DMS153 (cell line): ENCODE measurements at places on chromosomes 6 and 20.

DNA sequence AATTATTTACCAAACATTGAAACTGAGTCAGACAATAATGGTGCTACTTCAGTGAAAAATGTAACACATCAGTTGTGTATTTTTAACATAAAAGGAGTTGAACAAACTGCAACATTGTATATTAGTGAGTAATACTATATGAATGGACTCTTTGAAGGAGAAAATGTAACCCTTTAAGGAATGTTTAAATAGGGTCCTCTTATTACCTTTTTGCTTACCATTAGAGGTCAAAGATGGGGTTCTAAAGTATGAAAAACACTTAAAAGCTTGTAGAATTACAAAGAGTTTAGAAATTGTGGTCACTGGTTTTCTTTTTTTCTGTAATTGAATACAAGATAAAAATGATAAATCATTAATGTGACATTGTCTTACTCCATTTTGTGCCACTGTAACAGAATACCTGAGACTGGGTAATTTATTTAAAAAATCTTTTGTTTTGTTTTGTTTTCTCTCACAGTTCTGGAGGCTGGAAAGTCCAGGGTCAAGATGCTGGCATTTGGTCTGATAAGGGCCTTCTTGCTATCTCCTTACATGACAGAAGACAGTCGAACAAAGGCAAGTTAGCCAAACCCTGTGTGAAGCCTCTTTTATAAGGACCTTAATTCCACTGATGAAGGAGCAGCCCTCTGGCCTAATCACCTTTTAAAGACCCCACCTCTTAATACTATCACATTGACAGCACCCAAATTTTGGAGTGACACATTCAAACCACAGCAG is 43.2 kb downstream of the SESN1 start:
- no peak for DNase-seq

DNA sequence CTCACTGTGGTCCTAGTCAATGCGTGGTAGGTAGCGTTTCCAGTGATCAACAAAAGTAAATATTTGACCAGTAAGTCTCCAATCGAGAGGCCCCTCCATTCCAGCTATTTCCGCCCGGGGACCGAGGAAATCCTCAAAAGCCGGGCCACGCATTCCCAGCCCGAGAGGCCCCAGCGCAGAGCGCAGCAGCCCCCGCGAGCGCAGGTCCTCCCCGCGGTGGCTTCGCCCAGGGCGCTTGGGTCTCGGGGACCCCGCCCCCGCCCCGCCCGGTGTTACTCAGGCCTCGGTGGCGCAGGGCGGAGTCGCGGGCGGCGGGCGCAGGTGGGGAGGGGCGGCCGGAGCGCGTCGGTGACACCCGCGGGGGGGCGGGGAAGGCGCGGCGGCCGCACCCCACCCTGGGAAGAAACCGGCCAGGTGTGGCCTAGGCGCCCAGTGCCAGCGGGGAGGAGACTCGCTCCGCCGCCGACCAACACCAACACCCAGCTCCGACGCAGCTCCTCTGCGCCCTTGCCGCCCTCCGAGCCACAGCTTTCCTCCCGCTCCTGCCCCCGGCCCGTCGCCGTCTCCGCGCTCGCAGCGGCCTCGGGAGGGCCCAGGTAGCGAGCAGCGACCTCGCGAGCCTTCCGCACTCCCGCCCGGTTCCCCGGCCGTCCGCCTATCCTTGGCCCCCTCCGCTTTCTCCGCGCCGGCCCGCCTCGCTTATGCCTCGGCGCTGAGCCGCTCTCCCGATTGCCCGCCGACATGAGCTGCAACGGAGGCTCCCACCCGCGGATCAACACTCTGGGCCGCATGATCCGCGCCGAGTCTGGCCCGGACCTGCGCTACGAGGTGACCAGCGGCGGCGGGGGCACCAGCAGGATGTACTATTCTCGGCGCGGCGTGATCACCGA is at the start of gene DSP:
DSP (plus strand) TSS at position 497 of the 890 bp plus-strand sequence; CDS start at position 742, 245 bp downstream.
- DNase-seq = peak; percentile 52

GRCh38 chr6:107594736-107595135 is 104.8 kb downstream of the SOBP start:
- no peak for DNase-seq

DNA sequence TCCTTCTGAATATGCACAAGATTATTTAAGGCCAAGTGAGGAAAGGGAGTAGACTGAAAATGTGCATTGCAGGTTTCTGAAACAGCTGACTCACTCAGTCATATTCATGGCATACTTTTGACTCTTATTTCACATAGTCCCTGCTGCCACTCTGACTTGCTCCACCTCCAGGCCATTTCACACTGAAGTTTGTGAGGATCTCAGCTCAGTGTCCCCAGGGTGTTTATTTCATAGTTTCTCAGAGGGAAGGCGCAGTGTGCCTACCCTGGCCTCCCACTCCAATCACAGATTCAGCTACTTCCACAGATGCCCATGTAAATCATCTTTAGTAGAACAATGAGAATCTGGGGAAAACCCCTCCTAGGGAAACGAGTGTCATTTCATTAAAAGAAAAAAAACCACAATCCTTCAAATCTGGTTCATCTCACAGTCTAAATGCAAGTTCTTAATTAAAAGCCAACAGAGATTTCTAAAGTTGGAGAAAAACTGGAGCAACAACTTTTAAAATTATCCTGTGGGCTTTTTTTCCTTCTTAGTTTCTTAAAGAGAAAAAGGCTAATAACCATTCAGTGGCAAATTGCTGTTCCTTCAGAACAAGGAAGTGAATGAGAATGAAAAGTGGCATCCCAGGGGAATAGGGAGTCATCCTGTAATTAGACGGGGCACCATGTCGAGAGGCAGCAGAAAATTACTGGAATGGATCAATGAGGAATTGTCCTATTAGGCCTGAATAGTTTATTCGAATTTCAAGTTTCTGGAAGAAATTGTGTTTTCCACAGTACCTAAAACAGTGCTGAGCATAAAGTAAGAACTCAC is 133.6 kb downstream of the TFAP2B start:
- peak; percentile 65 for DNase-seq

GRCh38 chr20:16392346-16392745 is 180.9 kb downstream of the KIF16B start:
- no peak for DNase-seq

DNA sequence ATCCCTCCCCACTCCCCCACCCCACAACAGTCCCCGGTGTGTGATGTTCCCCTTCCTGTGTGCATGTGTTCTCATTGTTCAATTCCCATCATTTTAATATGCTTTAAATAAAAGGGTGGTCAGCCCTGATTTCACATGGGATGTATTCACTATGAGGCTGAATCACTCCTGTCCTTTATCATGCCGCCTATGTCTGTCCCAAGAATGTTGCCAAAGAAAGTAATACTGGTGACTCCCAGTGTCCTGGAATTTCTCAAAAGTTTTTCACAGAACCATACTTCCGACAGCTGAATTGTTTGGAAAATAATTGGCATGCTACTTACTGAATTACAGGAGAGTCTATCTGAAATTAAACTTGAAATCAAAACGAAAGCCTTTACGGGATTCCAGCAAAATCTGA is 217.7 kb downstream of the HAO1 start:
- no peak for DNase-seq

DNA sequence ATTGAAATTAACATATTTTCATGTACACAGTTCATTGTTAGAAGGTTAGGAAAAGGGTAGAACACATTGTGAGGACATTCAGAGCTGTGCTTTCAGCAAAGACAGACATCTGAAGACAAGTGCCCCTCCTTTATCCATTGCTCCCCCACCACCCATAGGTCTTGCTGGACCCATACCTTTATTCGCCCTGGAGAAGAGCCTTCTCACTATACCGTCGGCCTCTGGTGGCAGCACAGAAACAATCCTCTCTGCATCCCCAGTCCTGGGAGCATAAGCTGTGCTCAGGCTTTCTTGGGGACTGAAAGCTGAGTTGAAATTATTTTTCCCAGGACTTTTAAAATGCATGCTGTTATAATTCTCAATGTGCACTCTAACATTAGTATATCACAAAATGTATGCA is 372.3 kb downstream of the EPHA7 start:
- no peak for DNase-seq

DNA sequence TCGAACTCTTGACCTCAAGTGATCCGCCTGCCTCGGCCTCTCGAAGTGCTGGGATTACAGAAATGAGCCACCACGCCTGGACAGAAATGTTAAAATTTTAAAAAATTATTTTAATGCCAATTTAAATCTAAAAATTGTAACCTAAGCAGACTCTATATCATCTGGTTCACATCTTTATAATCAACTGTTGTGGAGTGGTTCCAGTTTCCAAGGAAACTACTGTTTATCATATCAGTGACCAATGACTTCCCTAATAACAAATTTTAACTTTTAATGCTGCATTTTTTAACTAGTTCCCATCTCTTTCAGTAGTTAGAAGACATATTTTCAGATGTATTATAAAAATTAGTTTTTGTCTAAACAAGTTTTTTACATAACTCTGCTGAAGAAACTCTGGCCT is 5.2 kb upstream of the BTN3A2 start:
- DNase-seq = no peak

DNA sequence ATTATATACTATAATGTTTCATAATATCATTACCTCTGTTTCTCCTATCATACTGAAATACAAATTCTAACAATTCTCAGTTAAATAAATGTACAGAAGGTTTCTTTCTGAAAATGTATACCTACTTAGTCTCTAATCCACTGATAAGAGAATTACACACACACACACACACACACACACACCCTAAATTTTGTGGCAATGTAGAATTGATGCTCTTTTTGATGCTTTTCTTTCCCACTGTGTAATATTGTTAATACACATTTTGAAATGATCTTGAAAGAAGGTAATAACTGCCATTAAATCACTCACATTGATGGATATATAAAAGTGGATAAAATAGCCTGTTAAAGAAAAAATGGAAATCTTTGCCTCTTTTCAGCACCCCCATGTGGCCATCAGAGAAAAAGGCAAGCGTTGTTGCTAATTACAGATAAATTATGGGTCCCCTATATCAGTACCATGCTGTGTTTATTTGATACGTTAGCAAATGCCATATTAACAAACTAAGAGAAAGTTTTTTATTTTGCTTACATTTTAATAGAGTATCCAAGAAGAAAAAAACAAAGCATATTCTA is 76.6 kb upstream of the VGLL2 start:
- DNase-seq = no peak

GRCh38 chr6:6600875-6601274 is 12.4 kb downstream of the LY86 start:
- no peak for DNase-seq

DNA sequence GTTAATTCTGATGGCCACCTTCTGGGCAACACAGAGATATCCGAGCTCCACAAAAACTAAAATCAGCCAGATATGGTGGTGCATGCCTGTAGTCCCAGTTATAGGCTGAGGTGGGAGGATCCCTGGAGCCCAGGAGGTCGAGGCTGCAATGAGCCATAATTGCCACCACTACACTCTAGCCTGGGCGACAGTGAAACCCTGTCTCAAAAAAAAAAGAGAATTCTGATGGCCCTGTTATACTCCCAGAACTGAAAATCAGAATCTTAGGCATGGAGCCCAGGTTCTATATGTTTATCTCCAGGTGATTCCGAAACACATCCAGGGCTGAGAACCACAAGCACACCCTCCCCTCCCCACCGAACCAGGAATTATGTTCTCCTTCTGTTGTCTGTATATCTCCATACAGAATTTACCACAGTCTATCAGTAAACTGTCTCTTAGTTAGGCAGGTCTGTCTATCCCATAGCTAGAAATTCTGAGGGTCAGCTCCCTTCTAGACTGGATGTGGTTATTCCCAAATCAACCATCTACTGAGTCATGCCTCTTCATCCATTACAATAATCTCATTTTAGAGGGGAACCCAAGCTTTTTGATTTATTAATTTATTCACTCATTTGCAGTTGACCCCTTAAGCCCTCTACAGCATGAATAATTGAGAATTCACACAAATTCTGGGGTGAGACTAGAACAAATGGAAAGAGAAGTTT is 24.8 kb upstream of the CCND3 start:
- no peak for DNase-seq

GRCh38 chr6:125097186-125097585 is 56.4 kb upstream of the TPD52L1 start:
- DNase-seq = no peak

DNA sequence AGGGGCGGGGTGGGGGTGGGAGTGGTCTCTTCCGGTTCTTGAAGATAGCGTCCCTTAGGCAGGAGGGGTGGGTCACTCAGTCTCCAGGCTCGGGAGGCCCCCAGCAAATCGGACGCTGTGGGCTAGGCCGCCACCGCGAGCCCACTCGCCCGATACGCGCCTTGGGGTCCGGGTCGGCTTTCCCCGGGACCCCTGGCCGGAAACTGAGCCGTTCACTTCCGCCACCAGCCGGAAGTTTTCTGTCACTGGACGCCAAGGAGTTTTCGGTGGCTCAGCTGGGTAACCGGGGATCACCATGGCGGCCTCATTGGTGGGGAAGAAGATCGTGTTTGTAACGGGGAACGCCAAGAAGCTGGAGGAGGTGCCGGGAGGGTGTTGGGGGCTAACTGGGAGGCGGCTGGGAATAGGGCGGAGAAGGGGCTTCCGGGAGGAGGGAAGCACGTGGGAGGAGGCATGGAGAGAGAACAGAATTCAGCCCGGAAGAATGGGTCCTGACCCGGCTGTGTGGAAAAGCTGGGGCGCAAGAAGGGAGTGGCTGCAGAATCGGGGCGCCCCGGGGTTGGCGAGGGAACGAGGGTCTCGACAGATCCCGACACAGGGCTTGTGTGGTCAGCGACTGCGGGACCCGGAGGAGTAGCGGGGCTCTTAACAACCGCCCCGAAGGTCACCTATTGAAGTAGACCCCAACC is at the start of gene ITPA:
ITPA (plus strand) TSS at position 242 of the 689 bp plus-strand sequence; CDS start at position 296, 54 bp downstream.
- DNase-seq = no peak

DNA sequence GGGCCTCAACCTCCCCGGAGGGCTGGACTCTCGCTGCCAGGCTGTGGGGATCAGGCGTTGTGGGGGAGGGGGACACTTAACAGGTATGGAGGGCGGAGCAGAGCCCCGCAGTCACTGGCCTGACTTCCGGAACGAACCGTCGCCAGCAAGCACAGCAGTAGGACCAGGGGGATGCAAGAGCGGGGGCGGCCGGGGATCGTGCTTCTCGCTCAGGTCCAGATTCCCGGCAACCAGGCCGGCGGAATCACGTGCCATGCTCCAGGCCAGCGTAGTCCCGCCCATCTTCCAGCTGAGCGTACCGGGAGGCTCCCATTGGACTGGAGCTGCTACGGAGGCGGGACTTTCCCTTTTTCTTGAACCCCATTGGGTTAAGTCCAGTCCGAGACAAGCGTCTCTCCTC is 10.0 kb upstream of the POU5F1 start:
- DNase-seq = no peak

GRCh38 chr6:155126727-155127439 is 131.8 kb downstream of the TIAM2 start:
- no peak for DNase-seq

- DNase-seq = peak; percentile 35
Measured at GRCh38 chr6:27650620-27651370, 177.9 kb upstream of the ZNF184 start.

- no peak for DNase-seq
Measured at GRCh38 chr20:4949833-4950178, 51.5 kb downstream of the SLC23A2 start.

- DNase-seq = peak; percentile 95
Measured at GRCh38 chr6:28985462-28986164, 19.5 kb downstream of the ZNF311 start.

- no peak for DNase-seq
Measured at GRCh38 chr6:106098383-106099234, 12.5 kb downstream of the PRDM1 start.
